Mucosa of descending colon (tissue), 3 donors: ENCODE measurements at places on chromosomes 3 and 15. TPM values are rescaled to one million over a fixed set of nuclear protein-coding genes. Genes with fewer than 3 reads are reported as not detected.

The UBAP1L gene
- total RNA-seq: 3.9 TPM

The SIDT1 gene
- total RNA-seq: 37.0 TPM

The CYP19A1 gene
- total RNA-seq: 0.63 TPM

The HDC gene
- 4.9 TPM for total RNA-seq

The TMCO5A gene
- not detected for total RNA-seq

The SCG3 gene
- 0.89 TPM for total RNA-seq

The ZCWPW2 gene
- total RNA-seq: 0.90 TPM

GRCh38 chr3:149142682-149143081 is 13.2 kb downstream of the HPS3 start:
- DNase-seq: no peak

- no peak for DNase-seq
These were observed 24.9 kb downstream of the TTC14 start for GRCh38 chr3:180626844-180627243.

- no peak for DNase-seq
These were observed 2.6 kb downstream of the CD276 start for GRCh38 chr15:73686781-73687256.

DNA sequence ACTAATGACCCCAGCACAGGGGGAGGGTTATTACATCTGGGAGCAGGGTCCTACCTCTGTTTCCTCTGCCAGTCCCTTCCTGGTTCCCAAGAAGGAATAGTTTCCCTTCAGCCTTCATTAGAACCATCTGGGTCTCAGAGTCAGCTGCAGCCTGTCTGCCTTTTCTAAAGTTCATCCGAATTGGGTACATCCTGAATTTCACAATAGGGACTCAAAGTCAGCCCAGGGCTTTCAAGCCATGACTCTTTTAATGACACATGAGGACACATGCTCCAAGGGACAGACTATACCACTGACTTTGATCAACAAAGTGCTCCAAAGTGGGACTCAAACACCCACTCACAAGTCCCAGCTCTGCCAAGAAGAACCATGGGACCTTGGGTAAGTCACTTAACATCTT is 12.7 kb upstream of the CRABP1 start:
- no peak for DNase-seq

- no peak for DNase-seq
These were observed 210.2 kb downstream of the NR1D2 start for GRCh38 chr3:24155276-24155675.

GRCh38 chr3:18767756-18768303 is 342.7 kb upstream of the SATB1 start:
- DNase-seq: no peak

- no peak for DNase-seq
These were observed 39.0 kb downstream of the U2SURP start for GRCh38 chr3:143040261-143040879.

DNA sequence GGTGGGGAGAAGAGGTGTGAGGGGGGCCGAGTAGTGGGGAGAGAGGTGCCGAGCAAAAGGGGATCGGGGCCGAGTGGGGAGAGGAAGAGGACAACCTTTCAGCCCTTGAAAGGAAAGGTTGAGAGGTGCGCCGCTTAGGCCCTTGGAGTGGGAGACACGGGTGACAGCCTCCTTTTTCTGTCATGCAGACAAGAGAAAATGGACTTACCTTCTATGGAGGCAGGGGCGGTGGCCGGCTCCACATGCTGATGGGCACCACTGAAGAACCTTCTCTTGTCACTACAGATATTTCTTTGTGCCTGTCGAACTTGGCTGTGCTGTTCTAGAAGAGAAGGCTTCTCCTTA is 421 bp downstream of the KLHL18 start:
- DNase-seq: peak; percentile 56

DNA sequence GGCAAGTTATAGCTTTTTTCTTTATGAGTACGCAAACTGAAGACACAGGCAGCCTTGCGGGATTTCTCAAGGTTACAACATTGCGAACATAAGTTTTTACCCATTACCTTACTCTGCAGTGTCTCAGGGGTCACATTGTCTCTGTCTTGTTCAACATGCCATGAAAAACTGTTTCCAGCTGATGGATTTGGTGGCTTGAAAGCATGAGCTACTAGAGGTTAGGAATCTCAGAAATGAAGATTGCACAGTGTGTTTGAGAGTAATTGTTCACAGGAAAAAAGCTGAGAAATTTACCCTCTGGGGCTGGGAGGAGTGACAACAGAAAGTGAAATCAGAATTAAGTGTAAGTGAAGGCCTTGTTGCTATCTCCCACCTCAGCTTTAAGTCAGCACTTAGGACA is 568.6 kb downstream of the TAFA4 start:
- DNase-seq: no peak

- DNase-seq: no peak
These were observed 110.5 kb downstream of the KLHL25 start for GRCh38 chr15:85684174-85684710.

DNA sequence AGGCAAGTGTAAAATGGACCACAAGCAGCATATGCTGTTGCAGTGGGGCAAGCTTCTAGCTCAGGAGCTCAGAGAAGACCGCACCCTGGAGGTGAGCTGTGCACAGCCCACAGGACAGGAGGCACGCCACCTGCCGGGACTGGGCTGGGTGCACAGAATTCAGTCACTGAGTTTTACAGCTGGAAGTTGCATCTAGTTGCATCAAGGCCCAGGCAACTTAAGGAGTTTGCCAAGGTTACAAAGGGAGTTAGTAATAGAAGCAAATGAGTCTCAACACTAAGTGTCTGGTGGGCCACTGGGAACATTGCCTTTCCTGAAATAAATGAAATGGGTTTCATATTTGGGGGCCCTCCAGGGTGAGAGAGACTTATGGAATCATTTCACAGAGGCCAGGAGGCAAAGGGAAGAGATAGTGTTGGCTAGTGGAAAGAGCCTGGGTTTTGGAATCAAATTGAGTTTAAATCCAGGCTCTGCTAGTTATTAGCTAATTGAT is 36.0 kb upstream of the TIMP4 start:
- peak; percentile 84 for DNase-seq
